ENCODE measurements at places on chromosomes 7 and 10. TPM values are rescaled to one million over a fixed set of nuclear protein-coding genes. Genes with fewer than 3 reads are reported as not detected.

GPNMB gene
- 50.1 TPM for polyA plus RNA-seq

OPALIN gene
- not detected for polyA plus RNA-seq

OR6V1 gene
- not detected for polyA plus RNA-seq

CCL24 gene
- polyA plus RNA-seq, result not detected

DNA sequence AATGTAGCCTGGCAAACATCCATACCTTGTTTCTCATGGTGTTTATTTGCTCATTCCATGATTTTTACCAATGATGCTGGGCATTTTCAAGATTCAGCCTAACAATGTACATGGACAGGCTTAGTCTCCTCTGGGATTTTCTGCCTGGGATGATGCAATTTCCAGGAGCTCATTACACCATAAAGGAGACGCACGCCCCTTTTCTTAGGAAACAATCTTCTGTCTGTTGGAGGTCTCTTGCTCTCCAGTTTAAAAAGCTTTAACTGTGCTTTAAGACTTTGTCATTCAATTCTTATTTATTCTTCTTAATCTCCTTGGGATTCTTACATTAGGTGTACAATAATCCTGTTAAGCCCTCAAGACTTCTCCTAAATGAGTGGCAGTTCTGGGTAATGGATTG lies 150.3 kb upstream of the NRP1 start:
- DNase-seq, result peak; percentile 80

DNA sequence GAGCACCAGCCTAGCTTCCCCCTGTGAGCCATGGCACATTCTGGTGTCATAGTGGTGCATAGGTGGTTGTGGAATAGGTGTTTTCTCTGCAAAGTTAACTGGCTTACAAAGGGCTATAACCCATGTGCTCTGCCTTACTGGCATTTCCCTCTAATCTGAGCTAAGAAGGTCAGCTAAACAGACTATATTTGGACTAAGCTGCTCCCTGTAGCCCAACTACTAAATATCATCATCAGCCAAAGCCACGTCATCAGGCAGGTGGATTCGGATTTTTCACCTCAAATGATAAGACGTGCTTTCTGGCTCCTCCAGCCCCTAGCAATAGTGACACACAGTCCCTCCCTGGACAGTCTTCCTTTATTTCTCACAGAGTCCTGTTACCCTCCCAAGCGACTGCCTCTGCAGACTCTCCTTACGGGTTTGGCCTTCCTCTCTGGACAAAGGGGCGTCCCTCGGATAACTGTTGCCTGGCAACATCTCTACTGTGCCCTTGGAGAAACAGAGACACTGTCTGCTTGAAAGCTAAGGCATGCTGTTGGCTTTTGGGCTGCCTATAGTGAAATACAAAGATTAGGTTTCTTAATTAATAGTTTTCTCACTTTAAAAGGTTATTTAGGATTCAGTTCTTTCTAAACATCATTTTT lies 9.1 kb downstream of the SLC13A4 start:
- DNase-seq, result no peak

DNA sequence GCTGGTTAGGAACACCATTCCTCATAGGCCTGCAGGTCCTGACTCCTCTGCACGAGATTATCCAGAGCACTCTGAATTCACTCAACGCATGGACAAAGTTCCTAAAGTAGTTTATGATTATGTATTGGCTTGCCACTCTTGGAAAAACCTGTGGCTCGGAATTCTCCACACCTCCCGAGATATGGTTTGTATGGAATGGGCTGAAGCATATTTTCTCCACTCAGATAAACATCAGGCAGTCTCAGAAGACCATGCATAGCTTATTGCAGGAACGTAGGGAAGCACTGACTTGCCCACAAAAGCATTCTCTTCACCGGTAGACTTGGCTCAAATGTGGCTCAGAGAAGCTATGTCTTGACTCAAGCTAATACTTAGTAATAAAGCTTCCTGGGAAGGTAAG lies 338.6 kb upstream of the NFE2L3 start:
- DNase-seq, result no peak

DNA sequence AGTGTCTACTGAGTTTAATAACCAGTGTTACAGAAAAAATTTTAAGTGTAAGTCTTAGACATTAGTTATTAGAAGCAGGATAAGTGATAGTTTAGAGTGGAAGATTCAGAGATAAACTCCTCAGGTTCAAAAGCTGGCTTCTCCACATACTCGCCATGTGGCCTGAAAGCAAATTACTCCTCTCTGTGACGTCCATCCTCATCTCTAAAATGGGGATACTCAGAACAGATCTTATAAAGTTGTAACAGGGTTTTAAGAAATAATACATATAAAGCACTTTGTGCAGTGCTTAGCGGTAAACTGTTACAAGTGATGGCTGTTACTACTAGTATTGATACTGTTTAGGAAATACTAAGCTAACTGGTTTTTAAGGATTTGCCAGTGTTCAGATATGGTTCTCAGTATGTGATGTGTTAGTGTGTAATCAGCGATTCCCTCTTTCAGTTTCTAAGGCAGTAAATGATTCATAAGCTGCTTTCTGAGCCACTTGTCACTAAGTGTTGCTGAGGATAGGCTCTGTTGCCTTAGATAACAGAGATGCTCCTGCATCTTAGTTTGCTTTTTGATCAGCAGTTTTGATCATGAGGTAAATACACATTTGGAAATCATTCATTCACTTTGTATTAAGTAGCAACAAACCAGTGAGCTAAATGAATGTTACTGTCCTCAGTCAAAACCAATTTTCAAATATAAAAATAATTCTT lies 58.7 kb downstream of the CYP51A1 start:
- no peak for DNase-seq

- peak; percentile 74 for DNase-seq
These were observed 808.5 kb upstream of the CELF2 start for GRCh38 chr10:10209167-10209566.

- DNase-seq, result peak; percentile 72
These were observed 177.4 kb downstream of the ARHGAP12 start for GRCh38 chr10:31751051-31751737.

GRCh38 chr7:112362053-112362650 lies 88.1 kb upstream of the IFRD1 start:
- no peak for DNase-seq

GRCh38 chr7:43569424-43569823 lies 13.5 kb upstream of the STK17A start:
- no peak for DNase-seq

- DNase-seq, result no peak
These were observed 48.2 kb upstream of the FXYD4 start for GRCh38 chr10:43323245-43323644.

DNA sequence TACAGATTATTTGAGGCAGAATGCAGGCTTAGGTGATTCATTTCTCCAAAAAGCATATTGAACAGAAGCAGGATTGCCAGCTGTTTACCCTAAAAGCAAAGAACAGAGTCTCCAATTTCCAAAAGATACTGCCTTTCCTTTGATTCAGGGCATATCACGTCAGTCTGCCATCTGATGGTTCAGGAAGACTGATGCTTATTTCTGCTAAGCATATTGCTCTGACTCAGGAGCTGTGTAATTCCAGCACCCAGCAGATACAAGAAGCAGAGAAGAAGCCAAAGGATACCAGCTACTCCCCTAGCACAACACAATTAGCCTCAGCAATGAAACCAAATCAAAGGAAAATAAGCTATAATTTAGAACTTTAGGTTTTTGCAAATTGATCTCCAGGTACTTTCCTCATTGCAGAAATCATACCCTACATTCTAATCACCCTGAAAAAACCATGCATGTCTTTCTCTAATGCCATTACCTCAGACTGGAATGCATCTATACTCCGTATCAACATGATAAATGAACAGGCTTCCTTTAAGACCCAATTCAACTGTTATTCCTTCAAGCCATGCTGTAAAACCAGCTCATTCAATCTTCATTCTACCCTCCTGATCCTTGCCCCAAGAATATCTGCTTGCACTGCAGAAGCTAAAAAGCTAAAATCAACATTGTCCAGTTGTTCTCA lies 55.1 kb downstream of the ABI1 start:
- no peak for DNase-seq
